ENCODE measurements at places on chromosomes 1 and 21.
A peak's percentile ranks its signal among the peaks of the same experiment; 100 is the strongest.

GRCh38 chr21:17514124-17514845 is 1.4 kb downstream of the CXADR start:
- no peak for DNase-seq

DNA sequence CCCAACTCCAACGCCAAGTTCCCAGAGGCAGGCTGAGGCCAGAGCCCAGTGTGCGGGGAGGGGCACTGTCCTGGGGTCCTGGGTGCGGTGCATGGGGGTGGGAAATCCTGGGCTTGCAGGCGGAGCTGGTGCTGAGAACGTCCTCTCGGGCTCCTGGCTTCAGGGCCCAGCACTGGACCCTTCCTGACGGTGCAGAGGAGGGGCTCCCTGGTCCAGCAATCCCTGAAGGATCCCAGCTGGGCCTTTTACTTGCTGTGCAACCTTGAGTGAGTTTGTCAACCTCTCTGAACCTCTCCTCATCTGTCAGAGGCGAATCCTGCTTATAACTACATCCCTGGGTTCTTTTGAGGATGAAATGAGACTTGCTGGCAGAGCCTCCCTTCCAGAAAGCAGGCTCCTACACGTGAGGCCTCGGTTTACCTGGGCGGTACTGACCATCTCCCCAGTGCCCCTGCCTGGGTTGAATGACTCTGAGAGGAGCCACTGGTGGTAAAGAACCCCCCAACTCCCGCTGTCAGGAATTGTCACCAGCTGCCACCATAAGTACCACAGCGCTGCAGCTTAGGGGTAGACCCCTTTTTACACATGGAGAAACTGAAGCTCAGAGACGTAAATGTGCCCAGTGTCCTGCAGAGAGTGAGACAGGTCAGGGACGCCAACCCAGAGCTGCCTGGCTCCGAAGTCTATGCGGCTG is 77.3 kb downstream of the DHRS3 start:
- no peak for DNase-seq

- DNase-seq: no peak
These were observed 61.7 kb downstream of the TSEN15 start for GRCh38 chr1:184113251-184113650.

DNA sequence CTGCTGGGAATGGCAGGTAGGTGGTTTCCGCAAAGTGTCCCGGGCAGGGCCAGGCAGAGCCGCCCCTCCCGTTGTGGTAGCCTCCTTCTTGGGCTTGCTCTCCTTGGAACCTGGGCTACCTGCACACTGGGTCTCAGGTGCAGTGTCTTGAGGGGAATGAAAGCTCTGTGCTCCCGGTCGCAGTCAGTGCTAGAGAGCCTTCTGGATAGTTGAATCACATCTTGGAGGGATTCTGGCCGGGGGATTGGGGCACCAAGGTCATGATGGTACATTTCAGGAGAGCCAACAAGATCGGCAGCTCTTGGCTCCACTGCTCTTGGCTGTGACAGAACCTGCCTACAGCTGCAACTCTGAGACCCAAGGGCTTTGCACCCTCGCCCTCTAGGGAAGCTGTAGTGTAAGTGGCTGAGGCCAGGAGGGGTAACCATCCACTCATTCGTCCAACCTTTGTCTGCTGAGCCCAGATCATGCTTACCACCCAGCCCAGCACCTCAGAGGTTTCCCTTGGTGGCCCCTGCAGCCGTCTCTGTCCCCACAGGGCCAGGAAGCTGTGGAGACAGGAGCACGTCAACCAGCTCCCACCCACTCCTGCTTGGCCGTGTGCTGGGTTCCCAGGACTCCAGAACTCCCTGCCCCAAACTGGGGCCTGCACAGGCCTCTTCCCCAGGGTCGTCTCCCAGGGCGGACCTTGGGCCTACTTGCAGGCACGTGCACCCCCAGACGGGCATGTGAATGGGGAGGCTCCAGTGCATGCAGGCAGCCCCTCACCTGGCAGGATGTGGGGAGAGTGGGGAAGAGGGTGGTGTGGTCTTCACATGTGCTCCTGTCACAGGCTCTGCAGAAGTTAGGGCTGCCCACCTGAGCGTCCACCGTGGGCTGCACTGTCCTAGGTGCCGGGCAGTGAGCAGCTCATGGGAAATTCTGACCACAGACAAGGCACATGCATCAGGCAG is 40.0 kb downstream of the NTPCR start:
- DNase-seq: no peak

GRCh38 chr1:61268546-61269240 is 186.3 kb downstream of the NFIA start:
- no peak for DNase-seq

DNA sequence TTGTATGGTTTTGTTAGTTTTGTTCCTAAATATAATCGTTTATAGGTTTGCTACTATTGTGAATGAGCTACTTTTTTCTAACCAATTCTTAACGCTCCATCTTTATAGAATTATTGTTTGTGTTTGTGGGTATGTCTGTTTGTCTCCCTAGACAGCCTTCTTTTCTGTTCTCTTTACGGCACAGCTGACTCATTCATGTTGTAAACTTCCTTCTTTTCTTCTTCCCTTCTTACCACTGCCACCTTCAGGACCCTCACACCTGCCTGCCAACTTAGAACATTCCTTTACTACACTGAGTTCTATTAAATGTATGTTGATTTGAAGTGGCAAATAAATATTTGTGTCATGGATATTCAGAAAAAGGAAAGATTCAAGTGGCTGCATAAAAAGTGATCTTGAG is 29.1 kb downstream of the AK5 start:
- no peak for DNase-seq

- DNase-seq: no peak
These were observed 12.5 kb upstream of the GUCA2A start for GRCh38 chr1:42176902-42177519.

- DNase-seq: peak; percentile 56
These were observed at the start of gene TNFAIP8L2 for GRCh38 chr1:151156515-151156819. Gene TNFAIP8L2 (plus strand): TSS chr1:151156649. CDS start chr1:151158698, 2,049 bp downstream.

- DNase-seq: no peak
These were observed 2.3 kb upstream of the MOB3C start for GRCh38 chr1:46618754-46619415.

- DNase-seq: no peak
These were observed 69.6 kb downstream of the NRIP1 start for GRCh38 chr21:14995226-14995625.

- DNase-seq: no peak
These were observed 169.9 kb upstream of the ST6GALNAC5 start for GRCh38 chr1:76697361-76697760.

- no peak for DNase-seq
These were observed 1.8 kb upstream of the MTFR1L start for GRCh38 chr1:25817840-25818501.

DNA sequence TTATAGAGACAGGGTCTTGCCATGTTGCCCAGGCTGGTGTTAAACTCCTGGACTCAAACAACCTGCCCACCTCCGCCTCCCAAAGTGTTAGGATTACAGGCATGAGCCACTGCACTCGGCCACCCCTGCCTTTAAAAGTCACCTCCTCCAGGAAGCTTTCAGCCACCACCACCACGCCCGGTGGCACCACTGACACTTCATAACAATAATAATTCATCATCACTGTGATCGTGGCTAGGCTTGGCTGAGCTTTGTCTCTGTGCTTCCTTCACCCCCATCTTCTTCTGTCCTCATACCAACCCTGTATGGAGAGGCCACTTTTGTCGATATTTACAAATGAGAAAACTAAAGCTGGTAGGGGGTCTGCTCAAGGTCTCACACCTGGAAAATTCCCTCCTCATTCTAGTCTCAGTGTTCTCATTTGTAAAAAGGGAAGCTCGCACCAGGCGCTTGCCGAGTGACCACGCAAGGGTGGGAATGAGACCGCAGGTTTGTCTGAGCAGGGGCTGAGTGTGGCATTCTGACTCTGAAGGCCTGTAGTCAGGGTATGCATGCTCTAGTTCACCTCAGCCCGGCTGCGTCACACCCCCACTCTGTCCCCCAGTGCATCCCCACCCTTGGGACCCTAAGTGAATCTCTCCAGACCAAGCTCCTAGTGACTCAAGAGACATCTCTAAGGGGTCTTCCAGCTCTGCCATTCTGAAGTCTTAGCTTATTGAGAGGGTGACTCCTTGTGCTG is 12.9 kb upstream of the EPHA2 start:
- no peak for DNase-seq

DNA sequence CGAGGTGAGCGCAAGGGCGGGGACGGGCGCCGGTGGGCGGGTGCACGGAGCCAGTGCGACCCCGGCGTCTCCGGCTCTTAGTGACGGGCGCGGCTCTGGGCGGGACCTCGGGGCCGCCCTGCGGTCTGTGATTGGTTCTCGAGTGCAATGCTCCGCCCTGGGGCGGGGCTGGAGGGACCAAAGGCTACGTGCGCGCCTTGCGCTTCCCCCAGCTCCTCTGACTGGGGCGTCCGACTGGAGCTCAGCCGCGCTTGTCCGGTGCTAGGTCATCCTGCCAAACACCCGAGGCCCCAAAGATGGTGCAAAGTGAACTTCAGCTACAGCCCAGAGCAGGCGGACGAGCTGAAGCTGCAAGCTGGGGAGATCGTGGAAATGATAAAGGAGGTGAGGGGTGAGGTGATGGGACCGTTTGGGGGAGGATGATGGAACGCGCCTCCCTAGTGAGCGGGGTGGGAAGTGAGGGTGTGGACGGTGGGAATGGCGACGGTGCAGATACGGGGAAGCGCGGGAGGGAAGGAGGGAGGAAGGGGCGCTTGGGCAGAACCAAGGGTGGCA is 811 bp downstream of the SH3D21 start:
- peak; percentile 91 for DNase-seq

Data from T-helper 9 cell (primary cell).